ENCODE measurements at places on chromosomes 4 and X. TPM values are rescaled to one million over a fixed set of nuclear protein-coding genes. Genes with fewer than 3 reads are reported as not detected.

MAGED4B gene
- total RNA-seq, result 5.5 TPM

PDE5A gene
- total RNA-seq, result 21.4 TPM

WDFY3 gene
- 168 TPM for total RNA-seq

FAM53A gene
- total RNA-seq, result 41.3 TPM

ING2 gene
- 47.3 TPM for total RNA-seq

ADAMTS3 gene
- 5.3 TPM for total RNA-seq

CT47B1 gene
- 17.9 TPM for total RNA-seq

MAGED4 gene
- total RNA-seq, result 20.3 TPM

IL2RG gene
- total RNA-seq, result 1.7 TPM

NAA15 gene
- total RNA-seq, result 35.4 TPM

TXK gene
- 3.6 TPM for total RNA-seq

MAOB gene
- 12.8 TPM for total RNA-seq

GYPE gene
- total RNA-seq, result not detected

NPY2R gene
- 3.3 TPM for total RNA-seq

TMEM35A gene
- total RNA-seq, result 1.6 TPM

SATL1 gene
- 2.5 TPM for total RNA-seq

ADAM29 gene
- total RNA-seq, result 19.9 TPM

SSX4 gene
- 3.8 TPM for total RNA-seq

SMS gene
- 38.8 TPM for total RNA-seq

SPON2 gene
- 5.6 TPM for total RNA-seq

TLR2 gene
- 12.0 TPM for total RNA-seq

CCSER1 gene
- total RNA-seq, result 105 TPM

STPG2 gene
- 3.7 TPM for total RNA-seq

PLAC8 gene
- total RNA-seq, result 1.3 TPM

TBX22 gene
- total RNA-seq, result 128 TPM

GALNTL6 gene
- total RNA-seq, result 6.2 TPM

CT55 gene
- 5.9 TPM for total RNA-seq

ADGRG2 gene
- 5.0 TPM for total RNA-seq

TSR2 gene
- 30.1 TPM for total RNA-seq

FAT4 gene
- 6.5 TPM for total RNA-seq

PASD1 gene
- total RNA-seq, result 34.1 TPM
